ENCODE measurements at places on chromosomes 6 and 20.

DNA sequence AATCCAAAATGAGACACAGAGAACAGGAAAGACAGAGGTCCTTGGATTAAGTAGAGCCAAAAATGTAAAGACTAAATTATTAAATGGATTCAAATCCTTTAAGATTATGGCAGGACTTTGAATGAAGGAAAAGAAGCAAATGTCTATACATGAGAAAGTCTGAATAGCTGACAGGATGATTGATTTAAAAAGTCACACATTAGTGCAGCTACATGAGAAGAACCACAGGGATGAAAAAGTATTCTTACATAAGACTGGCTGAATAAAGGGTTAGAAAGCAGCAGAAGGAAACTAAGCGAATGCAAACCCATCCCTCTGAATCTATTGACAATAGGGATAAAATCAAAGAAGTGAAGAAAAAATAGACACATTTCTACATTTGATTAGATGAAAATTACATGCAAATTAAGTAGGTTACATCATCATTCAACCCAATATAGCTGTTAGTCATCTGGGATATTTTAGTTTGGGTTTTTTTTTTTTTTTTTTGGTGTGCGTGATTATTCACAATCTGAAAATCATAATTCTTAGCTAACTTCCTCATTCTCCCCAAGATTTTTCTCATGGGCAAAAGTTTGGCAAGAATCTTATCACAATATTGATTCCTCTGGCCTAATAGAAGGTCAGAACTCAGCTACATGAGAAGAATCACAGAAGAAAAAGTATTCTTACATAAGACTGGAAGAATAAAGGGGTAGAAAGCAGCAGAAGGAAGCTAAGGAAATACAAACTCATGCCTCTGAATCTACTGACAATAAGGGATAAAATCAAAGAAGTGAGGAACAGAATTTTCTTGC, 845.4 kb downstream of the HACE1 start:
- no peak for DNase-seq

DNA sequence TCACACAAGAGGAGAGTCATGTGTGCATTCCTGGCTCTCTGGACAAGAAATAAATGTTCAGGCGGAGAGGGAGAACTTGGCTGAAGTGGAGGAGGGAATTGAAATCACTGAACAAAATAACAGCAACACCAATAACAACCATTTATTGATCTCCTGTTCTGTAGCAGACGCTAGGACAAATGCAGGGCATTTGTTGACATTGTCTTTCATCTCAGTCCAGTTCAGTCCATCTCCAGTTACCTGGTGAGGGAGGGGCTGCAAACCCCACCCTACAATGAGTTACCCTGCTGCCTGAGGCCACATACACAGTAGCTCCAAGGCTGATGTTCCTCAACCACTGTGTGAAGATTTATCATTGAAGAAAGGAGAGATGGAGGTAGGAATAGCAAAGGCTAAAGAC, 27.3 kb downstream of the UNC5CL start:
- no peak for DNase-seq

- DNase-seq: no peak
Measured at GRCh38 chr20:62776692-62777527, 19.4 kb upstream of the MRGBP start.

DNA sequence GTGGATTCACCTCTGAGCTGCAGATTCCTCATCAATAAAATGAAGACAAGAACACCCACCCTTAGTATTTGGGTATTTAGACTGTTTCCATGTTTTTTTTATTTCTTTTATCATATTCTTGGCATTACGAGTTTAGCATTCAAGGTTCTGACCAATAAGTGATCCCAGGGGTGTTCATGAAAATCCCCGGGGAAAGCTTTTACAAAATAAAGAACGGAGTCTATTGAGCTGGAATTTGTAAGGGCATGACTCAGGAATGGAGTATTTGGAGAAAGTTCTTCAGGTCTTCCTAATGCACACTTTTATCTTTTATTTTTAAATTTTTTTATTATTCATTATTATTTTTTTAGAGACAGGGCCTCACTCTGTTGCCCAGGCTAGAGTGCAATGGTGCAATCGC, 19.4 kb upstream of the TOX2 start:
- DNase-seq: no peak

DNA sequence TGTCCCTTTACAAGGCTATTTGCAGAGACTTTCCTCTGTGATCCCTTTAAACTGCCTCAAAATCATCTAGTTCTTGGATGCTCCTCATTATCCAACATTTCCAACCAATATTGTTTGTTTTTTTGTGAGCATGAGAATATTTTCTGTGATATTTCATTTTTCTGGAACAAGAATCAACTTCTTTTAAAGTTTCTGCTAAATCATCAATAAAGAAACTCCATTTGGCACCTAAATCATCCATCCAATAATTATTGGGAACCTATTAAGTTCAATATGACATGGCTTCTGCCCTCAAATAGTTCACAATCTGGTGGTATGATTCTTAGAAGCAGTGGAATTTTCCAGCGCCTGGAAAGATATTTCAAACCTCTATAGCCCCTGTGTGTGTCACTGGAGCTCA, 207.6 kb downstream of the ISM1 start:
- DNase-seq: no peak

DNA sequence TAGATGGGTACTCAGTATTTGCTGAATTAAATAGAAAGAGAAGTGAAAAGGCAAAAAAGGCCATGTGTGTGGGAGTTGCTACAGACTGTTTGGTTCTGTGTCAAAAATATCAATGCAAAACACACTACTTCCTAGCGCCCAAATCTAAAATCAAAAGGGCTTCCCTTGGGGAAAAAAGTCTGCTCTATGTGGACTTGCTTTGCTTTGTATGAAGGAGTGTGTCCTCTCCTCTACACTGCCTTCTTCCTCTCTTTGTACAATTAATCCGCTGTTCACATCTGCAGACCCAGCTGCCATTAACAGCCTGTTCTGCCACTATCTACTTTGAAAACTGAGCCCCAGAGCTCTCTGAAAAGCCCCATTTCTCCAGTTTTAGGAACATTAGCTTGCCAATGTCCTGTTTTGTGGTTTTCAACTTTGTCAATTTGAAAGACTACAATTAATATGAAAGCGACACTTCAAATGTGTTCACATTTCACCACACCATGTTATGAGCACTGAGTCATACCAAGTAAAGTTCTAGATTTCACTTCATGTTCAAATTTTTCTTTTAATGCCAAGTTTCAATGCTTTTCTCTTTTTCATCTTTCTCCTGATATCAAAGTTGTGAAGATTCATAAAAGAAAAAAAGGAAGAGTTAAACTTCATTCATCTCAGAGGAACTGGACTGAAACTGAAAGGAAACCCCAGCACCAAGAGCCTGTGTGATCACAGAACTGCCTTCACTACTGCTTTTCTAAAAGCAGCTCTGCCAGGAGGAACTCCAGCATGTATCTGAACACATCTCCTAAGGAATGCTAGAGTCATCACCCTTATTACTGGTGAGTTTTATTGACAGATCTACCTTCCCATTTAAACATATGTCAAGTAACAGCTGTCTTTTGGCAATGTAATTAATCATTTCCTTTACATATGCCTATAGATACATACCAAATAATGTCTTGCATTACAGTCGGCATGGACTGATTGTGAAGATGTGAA, 102.6 kb downstream of the KIF13A start:
- DNase-seq: no peak

DNA sequence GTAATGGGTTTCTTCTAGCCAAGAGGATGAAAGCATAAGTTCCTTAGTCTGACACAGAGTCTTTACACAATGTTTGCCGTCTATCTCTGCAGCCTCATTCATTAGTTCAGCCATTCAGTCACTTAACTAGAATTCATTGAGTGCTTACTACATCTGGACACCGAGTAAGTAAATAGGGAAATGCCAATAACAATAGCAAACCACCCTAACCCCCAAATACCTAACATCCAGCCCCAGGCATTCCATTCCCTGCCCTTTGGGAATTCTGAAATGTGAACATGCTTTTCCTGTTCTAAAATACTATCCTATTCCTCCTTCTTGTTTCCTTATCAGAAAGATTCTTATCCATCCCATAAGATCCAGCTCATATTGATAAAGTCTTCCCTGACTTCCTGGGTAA, 277.6 kb upstream of the RNF217 start:
- DNase-seq: no peak

DNA sequence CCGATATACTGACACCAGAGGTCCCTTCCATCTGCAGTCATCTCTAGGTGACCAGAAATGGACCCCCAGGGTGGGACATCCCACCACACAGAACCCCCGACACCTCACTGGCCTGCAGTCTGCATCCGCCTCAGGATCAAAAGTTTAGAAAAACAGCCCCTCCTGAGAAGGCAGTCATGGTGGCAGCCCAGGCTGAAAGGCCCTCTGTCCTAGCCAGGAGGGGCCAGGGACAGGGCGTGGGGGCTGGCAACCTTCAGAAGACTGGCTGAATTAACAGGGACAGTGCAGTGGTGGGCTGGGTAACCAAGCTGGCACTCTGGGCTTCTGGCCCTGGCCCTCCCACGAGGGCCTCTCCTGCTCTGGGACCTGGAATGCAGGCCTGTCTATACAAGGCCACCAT, 34.3 kb upstream of the MDFI start:
- no peak for DNase-seq

GRCh38 chr20:29497261-29497671, 1760.2 kb upstream of the DEFB115 start:
- DNase-seq: peak; percentile 38

DNA sequence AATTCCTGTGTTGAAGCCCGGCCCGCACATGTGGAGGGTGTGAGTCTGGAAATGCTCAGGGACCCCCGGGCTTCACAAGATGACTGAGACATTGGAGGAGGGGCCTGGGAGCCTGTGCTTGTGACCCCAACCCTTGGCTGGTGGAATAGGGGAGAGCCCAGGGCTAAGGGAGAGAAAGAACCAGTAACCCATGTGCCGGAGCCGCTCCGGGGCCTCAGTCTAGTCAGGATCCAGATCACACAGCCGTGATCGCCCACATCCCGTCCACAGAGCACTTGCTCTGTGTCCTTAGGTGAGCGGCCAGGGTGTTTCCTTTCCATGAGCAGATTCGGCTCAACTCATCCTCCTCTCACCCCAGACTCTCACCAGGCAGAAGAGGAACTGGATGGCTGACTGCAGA, 152.3 kb upstream of the RPS6KA2 start:
- DNase-seq: no peak

DNA sequence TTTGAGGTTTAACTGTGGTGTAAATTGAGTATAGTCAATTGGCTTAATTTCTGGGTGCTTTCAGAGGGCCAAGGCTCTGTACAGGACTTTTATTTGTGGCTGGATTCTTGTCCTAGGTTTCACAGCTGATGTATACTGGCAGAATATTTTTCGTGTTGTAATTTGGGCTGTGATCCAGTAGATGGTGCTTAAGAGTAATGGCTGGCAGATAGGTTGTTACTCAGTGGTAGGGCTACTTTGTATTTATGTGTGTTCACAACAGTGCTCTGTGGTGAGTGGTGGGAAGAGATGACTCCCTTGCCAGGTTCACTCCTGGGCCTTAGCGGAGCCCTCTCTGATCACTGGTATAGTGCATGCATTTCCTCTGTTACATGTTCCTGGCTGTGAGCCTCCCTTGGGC, 34.5 kb upstream of the FERMT1 start:
- no peak for DNase-seq

DNA sequence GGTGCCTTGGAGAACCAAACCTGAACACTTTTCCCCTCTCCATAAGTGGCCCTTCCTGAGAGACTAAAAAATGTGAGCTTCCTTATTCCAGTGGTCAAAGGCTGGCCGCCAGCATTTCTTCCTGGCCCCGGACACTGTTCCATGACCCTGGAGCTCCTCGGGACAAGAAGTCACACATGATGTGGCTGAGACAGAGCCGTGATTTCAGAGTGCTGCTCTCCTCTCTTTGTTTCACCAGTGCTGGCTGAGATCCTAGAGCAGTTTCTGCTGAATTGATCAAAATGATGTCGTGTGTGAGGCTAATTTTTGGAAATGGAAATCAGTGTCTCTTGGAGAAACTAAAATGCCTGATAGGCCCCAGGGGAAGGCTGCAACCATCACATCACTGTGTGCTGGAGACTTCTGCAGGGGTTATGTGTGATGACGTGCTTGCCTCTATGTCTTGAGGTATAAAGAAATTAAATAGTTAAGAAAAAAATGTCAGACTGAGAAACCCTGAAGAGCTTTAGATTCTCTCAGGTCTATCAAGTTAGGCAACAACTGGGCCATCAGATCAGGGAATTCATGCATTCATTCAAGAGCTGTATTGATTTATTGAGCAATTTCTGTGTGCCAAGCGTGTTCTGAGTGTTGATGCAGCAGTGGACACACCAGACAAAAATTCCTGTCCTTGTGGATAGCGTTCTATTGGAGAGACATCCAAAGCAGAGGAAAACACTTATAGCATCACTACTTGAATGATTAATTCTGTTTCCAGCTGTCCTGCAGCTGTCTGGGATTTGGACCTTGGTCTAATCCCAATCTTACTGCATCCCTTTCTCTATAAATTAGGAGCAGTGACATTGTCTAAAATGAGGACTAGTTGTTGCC, 72.7 kb upstream of the CCN6 start:
- no peak for DNase-seq

- no peak for DNase-seq
Measured at GRCh38 chr20:63854766-63855362, 6.4 kb upstream of the ABHD16B start.

GRCh38 chr6:15356179-15356578, 110.3 kb downstream of the JARID2 start:
- no peak for DNase-seq

GRCh38 chr6:132525866-132526265, 12.2 kb upstream of the TAAR9 start:
- no peak for DNase-seq

DNA sequence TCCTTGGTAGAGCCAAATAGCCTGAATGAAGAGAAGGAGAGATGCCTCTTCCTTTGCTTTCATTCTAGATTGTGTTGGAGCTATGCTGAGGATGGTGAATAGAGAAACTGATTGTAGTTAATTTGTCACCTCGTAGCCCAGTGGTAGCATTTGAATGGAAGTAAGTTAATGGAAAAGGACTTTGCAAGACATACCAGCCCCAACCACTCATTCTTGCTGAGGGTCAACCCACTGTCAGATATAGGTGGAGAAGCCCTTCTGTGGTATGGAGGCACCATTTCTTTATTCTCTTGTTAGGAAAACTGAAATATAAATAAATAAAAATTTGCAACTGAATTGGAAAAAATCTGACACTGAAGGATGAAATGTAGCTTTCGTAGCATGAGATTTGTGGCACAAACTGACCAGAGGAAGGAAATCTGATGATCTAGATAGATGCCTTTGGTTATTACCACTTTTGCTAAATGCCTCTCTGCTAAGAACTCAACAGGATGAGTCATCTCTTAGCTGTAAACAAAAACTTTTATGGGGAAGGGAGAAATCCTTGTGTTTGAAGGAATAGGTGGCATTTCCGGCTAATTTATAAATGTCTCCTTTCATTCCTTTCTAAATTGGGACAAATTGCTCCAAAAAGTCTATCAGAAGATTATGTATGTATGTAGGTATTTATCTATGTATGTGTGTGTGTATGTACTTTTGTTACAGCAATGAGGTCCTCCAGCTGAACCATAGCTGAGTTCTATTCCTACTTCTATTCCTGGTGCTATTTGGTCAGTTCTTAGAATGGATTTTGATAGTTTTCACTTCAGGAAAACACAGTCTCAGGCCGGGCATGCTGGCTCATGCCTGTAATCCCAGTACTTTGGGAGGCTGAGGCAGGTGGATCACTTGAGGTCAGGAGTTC, 76.5 kb upstream of the SUPT3H start:
- DNase-seq: no peak

- DNase-seq: no peak
Measured at GRCh38 chr6:150256618-150257272, 112.1 kb upstream of the IYD start.
